ENCODE measurements at places on chromosomes 7 and 10. TPM values are rescaled to one million over a fixed set of nuclear protein-coding genes. Genes with fewer than 3 reads are reported as not detected.

The FRMD4A gene
- 12.4 TPM for total RNA-seq

The TTYH3 gene
- total RNA-seq = 26.9 TPM

The IDI2 gene
- total RNA-seq = not detected

The SCART1 gene
- 0.60 TPM for total RNA-seq

The OR6B1 gene
- not detected for total RNA-seq

The CC2D2B gene
- total RNA-seq = 0.17 TPM

The WEE2 gene
- 0.11 TPM for total RNA-seq

The PLEKHS1 gene
- total RNA-seq = not detected

The SYT15B gene
- 1.2 TPM for total RNA-seq

The SORBS1 gene
- total RNA-seq = 3.7 TPM

The CPVL gene
- 0.33 TPM for total RNA-seq

The FANK1 gene
- total RNA-seq = 1.1 TPM

The ADAMTS14 gene
- total RNA-seq = 0.11 TPM

The ZPBP gene
- total RNA-seq = not detected

The THNSL1 gene
- 5.4 TPM for total RNA-seq

The PLAC9 gene
- total RNA-seq = 2.4 TPM

The TFEC gene
- total RNA-seq = 0.09 TPM

The ASIC3 gene
- 0.09 TPM for total RNA-seq

The RBP3 gene
- not detected for total RNA-seq

The SLC18A3 gene
- not detected for total RNA-seq

The BLNK gene
- not detected for total RNA-seq

The TES gene
- 79.3 TPM for total RNA-seq

The NODAL gene
- not detected for total RNA-seq

The EGR2 gene
- total RNA-seq = 0.22 TPM

The PNLIP gene
- total RNA-seq = not detected

The GBX1 gene
- total RNA-seq = not detected

The PSD gene
- total RNA-seq = 0.11 TPM

The EEPD1 gene
- total RNA-seq = 1.3 TPM

The IFIT1B gene
- total RNA-seq = not detected

The SUN3 gene
- total RNA-seq = not detected

The CYP2C19 gene
- not detected for total RNA-seq

The DPYSL4 gene
- 0.76 TPM for total RNA-seq

The FAM25C gene
- not detected for total RNA-seq

The FFAR4 gene
- total RNA-seq = not detected

The RADIL gene
- 5.5 TPM for total RNA-seq

The LRRC72 gene
- not detected for total RNA-seq

The CFAP43 gene
- total RNA-seq = 0.17 TPM

The SEMA3C gene
- 2.2 TPM for total RNA-seq

The MCM10 gene
- 2.0 TPM for total RNA-seq

The RAMP3 gene
- 467 TPM for total RNA-seq

The IL6 gene
- 0.17 TPM for total RNA-seq

The SH2B2 gene
- total RNA-seq = 0.52 TPM

The SFMBT2 gene
- 0.76 TPM for total RNA-seq

The EBF3 gene
- total RNA-seq = 1.4 TPM

The GJC3 gene
- 1.0 TPM for total RNA-seq

The PHYHIPL gene
- not detected for total RNA-seq

The PEX1 gene
- 11.2 TPM for total RNA-seq

The INSYN2A gene
- not detected for total RNA-seq

The POLR2J2 gene
- 1.6 TPM for total RNA-seq

The CYP26A1 gene
- 1.6 TPM for total RNA-seq

The VAX1 gene
- total RNA-seq = not detected

The ANXA8 gene
- not detected for total RNA-seq

The ASL gene
- 47.2 TPM for total RNA-seq
